ENCODE measurements at places on chromosomes 7 and 10.

- DNase-seq, result peak; percentile 65
Measured at GRCh38 chr7:117350027-117350426, 27.2 kb upstream of the WNT2 start.

- DNase-seq, result no peak
Measured at GRCh38 chr10:58642283-58642682, 129.6 kb downstream of the BICC1 start.

- DNase-seq, result no peak
Measured at GRCh38 chr10:122252805-122253204, 18.3 kb upstream of the BTBD16 start.

DNA sequence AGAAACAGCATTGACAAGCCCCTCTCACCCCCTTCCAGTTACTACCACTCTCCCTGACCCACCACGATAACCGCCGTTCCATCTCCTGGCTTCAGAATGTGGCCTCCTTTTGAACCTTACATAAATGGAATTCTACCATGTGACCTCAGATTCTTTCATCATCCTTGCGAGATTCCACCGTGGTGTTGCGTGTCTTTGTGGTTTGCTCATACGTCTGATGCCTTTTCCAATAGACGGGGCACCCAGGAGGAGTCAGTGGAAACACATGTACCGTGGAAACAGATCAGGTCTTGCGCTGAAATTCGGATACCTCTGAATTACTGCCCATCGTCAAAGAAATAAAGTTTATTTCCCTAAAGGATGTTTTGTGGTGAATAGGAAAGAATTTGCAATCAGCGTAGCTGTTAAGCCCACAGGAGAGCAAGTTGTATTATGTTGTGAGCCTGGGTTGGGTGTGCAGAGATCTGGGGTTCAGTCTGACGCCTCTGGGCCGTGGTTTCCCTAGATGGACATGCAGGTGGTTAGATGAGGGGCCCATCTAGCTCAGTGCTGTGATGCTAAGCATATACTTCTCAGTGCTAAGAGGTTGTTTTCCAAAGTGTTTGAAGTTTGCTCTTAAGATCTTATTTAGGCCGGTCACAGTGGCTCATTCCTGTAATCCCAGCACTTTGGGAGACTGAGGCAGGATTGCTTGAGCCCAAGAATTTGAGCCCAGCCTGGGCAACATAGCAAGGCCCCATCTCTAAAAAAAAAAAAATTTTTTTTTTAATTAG, 29.1 kb downstream of the GTF2IRD1 start:
- DNase-seq, result no peak

DNA sequence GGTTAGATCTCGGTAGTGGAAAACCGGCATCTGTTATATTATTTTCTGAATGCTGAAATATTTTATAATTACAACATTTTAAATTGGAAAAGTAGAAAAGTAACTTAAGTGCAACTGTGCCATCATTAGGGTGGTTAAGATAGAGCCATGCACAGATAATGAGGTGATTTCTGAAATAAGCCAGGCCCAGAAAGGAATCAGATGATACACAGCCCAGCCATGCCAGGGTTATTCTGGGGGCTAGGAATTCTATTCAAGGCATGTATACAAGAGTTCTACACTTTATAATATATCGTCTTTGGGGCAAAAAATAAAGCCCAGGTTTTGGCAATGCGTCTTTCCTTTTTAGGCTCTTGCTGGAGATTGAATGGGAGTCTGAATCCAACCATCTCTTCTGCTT, 128.7 kb downstream of the ITGB8 start:
- no peak for DNase-seq

Measured in SK-MEL-5 (cell line).